Renal cortical epithelial cell (primary cell): ENCODE measurements at places on chromosomes 12 and 14. TPM values are rescaled to one million over a fixed set of nuclear protein-coding genes. Genes with fewer than 3 reads are reported as not detected.
A peak's percentile ranks its signal among the peaks of the same experiment; 100 is the strongest.

DNA sequence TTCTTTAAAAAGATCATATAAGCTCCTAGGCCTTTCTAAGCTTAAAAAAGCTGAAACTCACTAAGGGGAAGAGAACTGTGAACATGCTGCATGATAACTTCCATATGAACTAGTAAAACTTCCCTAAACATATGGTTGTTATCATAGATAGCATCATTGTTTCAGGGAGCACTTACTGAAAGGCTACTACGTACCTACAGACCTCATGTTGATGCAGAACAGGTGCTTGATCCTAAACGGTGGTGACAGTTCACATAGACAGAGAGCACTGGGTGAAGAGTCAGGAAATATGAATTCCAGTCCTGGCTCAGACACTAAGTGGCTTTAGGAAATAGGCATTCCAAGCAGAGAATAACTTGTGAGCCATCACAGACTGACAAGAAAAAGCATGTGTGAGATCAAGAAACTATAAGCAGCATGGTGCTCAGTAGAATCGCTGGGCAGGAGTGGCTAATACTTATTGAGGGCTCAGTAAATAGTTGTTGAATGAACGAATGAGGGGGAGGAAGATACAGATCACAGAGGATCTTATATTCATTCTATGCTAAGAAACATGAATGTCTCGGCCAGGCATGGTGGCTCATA lies 78.4 kb upstream of the NUDT4 start:
- no peak for DNase-seq

GRCh38 chr14:79656056-79656455 lies 555.2 kb downstream of the DIO2 start:
- DNase-seq: no peak

- DNase-seq: no peak
These were observed 22.8 kb downstream of the ITGA7 start for GRCh38 chr12:55684761-55685370.

DNA sequence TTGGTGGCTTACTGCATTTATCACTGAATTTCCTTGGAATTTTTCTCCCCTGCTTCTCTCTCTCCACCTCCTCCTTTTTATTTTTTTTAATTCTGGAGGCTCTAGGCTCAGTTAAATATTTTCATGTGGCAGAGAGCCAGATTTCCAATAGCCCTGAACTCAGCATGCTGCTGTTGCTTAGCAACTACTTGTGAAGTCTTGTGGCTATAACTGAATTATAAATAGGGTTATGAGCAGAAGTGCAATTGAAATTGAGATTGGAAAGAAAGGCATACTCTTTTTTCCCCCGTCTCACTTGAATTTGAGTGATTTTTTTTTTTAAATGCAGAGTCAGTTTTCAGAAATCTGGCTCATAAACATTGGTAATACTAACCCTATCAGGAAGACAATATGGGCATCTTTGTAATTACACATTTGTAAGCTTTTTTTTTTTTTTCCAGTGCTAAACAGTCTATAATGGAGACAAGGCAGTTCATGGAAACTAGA lies 38.3 kb downstream of the ATF7IP start:
- DNase-seq: peak; percentile 93

GRCh38 chr12:24839268-24839791 lies 109.6 kb downstream of the BCAT1 start:
- DNase-seq: no peak

DNA sequence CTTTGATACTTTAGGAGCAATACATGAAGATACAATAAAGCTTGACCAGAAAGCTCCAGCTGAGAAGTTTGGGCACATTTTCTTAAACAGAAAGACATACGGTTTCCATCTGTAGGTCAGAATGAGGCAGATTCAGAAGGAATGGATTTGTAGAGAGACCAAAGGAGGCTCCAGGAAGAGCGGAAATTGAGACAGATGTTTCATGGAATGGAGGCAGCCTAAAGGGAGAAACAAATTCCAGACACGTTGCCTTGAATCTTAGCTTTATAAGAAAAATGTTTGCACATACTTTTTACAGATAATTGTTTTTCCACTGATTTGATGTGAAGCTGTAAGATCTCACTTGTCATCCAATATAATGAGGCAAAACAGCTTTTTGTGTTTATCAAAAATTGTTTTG lies 24.8 kb downstream of the EPYC start:
- no peak for DNase-seq

The NGB gene
- total RNA-seq: 0.35 TPM in 1 of 2 replicates, not detected in the other

The CLEC7A gene
- total RNA-seq: 0.05 TPM in 1 of 2 replicates, not detected in the other

The BEST3 gene
- 0.55 and 0.87 TPM in 2 replicates for total RNA-seq

- DNase-seq: peak; percentile 35
These were observed 71.2 kb upstream of the HOXC13 start for GRCh38 chr12:53867216-53868012.

- DNase-seq: no peak
These were observed 77.7 kb downstream of the SEC23A start for GRCh38 chr14:39025250-39025809.

The HSPA2 gene
- total RNA-seq: 25.0 and 44.2 TPM in 2 replicates

GRCh38 chr12:93862424-93862823 lies 185.2 kb downstream of the CRADD start:
- DNase-seq: no peak

The KRT8 gene
- 390 and 919 TPM in 2 replicates for total RNA-seq

- DNase-seq: no peak
These were observed 398.0 kb upstream of the FAR2 start for GRCh38 chr12:28750946-28751685.

GRCh38 chr12:29212682-29213403 lies 63.8 kb downstream of the FAR2 start:
- no peak for DNase-seq

DNA sequence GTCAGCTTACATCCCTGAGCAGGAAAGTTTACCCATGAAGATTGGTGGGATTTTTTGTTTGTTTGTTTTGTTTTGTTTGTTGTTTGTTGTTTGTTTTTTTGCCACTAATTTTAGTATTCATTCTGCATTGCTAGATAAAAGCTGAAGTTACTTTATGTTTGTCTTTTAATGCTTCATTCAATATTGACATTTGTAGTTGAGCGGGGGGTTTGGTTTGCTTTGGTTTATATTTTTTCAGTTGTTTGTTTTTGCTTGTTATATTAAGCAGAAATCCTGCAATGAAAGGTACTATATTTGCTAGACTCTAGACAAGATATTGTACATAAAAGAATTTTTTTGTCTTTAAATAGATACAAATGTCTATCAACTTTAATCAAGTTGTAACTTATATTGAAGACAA lies 37.6 kb downstream of the CD9 start:
- no peak for DNase-seq

GRCh38 chr12:82787016-82787415 lies 100.3 kb downstream of the TMTC2 start:
- no peak for DNase-seq

The GLIPR1 gene
- 34.4 and 45.3 TPM in 2 replicates for total RNA-seq

The GPR84 gene
- total RNA-seq: not detected in 2 replicates

The ITGA7 gene
- total RNA-seq: under 0.01 and 1.0 TPM in 2 replicates

The RNASE7 gene
- not detected in 2 replicates for total RNA-seq
